ENCODE measurements at places on chromosomes 1 and 21.

DNA sequence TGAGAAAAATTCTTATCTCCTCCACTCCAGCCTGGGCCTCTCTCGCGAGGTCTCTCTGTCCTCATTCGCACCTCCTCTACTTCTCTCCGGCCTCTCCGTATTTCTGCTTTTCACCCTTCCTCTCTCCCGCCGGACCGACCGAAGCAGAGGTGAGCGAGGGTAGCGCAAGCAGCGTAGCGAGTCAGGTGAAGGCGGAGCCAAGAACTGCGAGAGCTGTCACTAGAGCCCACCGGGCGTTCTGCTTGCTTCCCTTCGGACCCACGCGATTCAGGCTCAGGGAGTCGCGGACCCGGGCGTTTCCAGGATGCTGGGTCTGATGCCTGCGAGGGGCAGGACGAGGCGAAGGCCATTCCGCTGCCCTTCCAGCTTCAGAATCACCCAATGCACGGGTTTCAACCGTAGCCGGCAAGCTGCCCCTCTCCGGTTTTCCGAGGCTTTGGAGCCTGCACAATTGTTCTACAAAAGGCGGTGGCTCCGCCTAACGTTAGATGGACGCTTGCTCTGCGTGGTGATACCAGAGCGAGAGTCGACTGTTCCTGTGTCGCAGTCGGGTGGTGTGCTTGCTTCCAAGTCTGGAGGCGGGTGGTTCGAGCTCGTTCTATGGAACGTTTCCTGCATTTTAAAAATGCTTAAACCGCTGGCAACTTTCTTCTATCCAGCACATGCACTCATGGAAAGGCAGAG is 310.2 kb downstream of the FAM72C start:
- no peak for DNase-seq

DNA sequence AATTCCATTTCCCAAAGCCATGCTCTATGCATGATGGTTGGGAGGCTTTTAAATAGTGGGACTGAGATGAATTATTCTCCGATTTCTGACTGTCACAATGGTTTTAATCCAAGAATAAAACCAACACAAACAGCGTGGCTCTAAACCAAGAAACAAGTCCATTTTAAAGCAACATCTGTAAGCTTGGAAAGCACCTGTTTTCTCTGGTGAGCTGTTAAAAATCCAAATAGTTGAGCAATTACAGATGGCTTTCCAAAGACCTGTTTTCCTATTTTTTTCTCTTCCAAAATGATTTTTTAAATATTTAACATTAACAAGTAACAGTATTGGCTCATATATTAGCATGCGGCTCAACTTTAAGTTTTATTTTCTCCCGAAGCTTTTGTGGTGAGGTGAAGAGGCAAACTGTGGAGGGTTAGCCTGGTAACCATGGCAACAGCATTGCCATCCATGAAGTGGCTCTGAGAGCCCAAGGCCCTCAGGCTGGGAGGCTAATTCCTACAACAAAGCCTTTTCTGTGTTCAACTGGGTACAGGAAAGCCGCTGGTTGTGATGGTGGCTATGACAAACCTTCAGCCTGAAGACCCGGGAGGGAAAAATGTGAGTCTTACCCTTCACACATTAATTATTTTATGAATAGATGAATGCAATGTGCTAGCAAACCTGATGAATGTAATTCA is 56.7 kb upstream of the B3GALT5 start:
- DNase-seq = no peak

DNA sequence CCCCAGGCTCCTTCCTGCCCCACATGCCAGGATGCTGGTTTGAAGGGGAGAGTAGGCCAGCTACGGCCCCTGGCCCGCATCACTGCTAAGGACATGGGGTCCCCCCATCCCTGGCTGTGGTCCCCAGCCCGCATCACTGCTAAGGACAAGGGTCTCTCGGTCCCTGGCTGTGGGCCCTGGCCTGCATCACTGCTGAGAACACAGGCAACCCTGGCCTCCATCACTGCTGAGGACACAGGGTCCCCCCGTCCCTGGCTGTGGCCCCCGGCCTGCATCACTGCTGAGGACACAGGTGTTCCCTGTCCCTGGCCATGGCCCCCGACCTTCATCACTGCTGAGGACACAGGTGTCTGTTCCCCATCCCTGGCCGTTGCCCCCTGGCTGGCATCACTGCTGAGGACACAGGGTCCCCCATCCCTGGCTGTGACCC is 448 bp upstream of the OBSCN start:
- no peak for DNase-seq

GRCh38 chr1:104906141-104906540 is 1156.4 kb downstream of the AMY1C start:
- no peak for DNase-seq

DNA sequence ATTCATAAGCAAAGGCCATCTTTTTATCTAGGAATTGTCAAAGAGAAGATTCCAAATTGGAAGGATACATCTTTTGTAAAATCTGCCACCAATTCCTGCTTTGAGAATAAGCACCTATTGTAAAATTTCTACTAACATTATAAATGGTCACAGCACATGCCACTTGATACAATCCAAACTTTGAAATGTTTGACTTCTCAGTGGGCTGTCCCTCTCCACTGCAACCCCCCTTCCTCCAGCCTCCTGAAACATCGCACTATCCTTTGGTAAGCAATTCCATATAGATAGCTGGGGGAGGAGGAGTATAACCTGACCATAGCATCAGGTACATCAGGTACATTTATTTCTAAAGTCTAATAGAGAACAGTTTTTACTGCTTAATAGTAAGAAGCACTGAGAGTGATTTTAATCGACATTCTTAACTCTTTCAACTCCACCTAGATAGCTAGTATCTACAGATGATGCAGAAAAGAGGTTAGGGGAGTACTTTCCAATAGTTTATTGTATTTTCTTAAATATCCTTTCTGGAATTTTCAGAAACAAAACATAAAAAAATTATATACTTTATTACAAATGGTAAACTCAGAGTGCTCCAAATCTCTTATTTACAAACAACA is 2.9 kb downstream of the JUN start:
- DNase-seq = no peak

DNA sequence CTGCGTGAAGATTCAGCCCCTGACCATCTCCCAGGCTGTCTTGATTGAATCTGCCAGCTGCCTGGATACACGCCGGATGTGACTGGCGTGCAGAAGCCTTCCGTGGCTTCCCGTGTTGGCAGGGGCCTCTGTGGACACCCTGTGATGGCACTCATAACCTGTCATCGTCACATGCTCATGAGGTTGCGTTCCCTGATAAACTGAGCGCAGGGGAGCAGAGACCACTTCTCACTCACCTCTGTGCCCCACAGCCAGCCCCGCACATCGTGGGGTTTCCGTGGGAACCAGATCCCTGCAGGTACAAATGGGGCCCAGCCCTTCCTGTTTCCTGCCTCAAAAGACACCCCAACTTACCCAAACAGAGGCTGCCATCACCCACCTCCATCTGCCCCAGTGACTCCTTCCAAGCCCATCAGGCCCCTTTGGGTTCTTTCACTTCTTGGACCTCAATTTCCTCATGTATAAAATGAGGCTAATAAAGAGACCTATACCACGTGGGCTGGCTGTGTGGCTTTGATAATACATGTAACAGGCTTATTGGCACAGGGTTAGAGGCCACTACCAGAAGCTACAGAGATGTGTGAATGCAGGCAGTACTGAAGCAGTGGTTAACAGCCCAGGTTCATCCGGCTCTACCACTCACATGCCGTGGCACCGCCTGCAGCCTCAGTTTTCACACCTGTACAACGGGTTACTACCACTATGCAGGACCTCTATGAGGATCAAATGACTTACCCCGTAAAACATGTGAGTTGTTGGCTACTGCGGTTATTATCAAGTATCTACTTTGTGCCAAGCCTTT is 23.6 kb downstream of the HTR6 start:
- DNase-seq = no peak

DNA sequence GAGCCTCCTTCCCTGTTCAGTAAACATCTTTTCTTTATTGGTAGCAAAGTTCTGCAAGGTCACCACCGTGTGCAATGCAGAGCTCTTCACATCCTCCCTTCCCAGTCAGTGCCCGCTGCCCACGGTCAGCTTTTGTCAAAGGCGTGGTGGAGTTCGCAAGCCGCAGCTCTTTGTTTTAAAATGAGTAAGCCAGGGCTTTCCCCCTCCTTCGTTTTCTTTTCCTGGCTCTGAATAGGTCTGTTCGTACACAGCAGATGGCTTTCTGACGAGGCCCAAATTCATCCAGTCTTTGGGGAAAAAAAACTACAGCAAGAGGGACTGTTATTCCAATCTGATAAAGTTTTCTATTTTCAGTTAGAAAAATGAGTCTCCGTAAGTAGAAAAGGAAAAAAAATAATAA is 153.2 kb downstream of the LRIG2 start:
- peak; percentile 5 for DNase-seq

- DNase-seq = no peak
These were observed 23.4 kb downstream of the KCNQ4 start for GRCh38 chr1:40806731-40807695.

GRCh38 chr1:156625436-156626078 is 6.3 kb downstream of the HAPLN2 start:
- peak; percentile 58 for DNase-seq

Measured in activated T-cell treated with anti-CD3 and anti-CD28 coated beads for 48 hours (primary cell).